Testis (tissue), 5 donors: ENCODE measurements at places on chromosomes 7 and 10. TPM values are rescaled to one million over a fixed set of nuclear protein-coding genes. Genes with fewer than 3 reads are reported as not detected.
A peak's percentile ranks its signal among the peaks of the same experiment; 100 is the strongest.

DNA sequence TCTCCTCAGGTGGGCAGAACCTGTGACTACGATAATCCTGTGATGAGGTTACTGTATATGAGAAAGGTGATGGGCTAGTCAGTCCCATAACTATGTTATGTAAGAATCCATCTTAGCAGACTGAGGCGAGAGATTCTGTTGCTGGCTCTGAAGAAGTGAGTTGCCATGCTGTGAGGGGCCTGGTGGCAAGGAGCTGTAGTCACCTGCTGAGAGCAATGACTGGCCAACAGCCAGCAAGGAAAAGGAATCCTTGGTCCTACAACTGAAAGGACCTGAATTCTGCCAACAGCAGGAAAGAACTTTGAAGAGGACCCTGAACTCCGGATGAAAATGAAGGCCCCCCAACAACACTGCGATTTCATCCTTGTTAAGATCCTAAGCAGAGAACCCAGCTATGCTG lies 31.0 kb upstream of the DNAJB12 start:
- DNase-seq, result no peak
- H3K27me3 ChIP-seq, result no peaks in the 10 kb centered on the region
- no peak overlapping the region for H3K27ac ChIP-seq

GRCh38 chr7:66698652-66699205 lies 41.8 kb upstream of the RABGEF1 start:
- H3K4me3 ChIP-seq, result no peak overlapping the region
- H3K36me3 ChIP-seq, result no peaks in the 10 kb centered on the region
- H3K27me3 ChIP-seq, result no peaks in the 10 kb centered on the region
- no peak overlapping the region for H3K27ac ChIP-seq
- H3K4me1 ChIP-seq, result no peaks in the 10 kb centered on the region
- no peak for DNase-seq

- no peaks in the 10 kb centered on the region for H3K4me1 ChIP-seq
- H3K36me3 ChIP-seq, result no peaks in the 10 kb centered on the region
- H3K4me3 ChIP-seq, result no peak overlapping the region
- H3K27ac ChIP-seq, result no peak overlapping the region
- H3K27me3 ChIP-seq, result no peaks in the 10 kb centered on the region
- no peak for DNase-seq
Measured at GRCh38 chr7:84701524-84702306, 485.1 kb downstream of the SEMA3D start.

GRCh38 chr7:1664711-1665548 lies 5.1 kb upstream of the ELFN1 start:
- no peaks in the 10 kb centered on the region for H3K27me3 ChIP-seq
- peaks cover 21% of the 10 kb centered on the region for H3K4me1 ChIP-seq
- no peak overlapping the region for H3K27ac ChIP-seq
- H3K36me3 ChIP-seq, result no peaks in the 10 kb centered on the region
- DNase-seq, result peak; percentile 72
- peak overlapping the region; percentile 39 for H3K4me3 ChIP-seq

CPN1 gene
- total RNA-seq, result 0.87 TPM
